Activated CD4-positive, alpha-beta T cell treated with anti-CD3 and anti-CD28 coated beads for 36 hours (primary cell): ENCODE measurements at places on chromosomes 7 and 10. TPM values are rescaled to one million over a fixed set of nuclear protein-coding genes. Genes with fewer than 3 reads are reported as not detected.

ITGA8 gene
- not detected for total RNA-seq

GDF2 gene
- total RNA-seq: not detected

CHST12 gene
- 1.9 TPM for total RNA-seq

COMTD1 gene
- 28.1 TPM for total RNA-seq

KAZALD1 gene
- 0.57 TPM for total RNA-seq

CFAP58 gene
- total RNA-seq: 0.60 TPM

RBP3 gene
- total RNA-seq: not detected

ZMIZ2 gene
- 82.8 TPM for total RNA-seq

CTBP2 gene
- 0.21 TPM for total RNA-seq

PTPN20 gene
- total RNA-seq: 1.3 TPM

FOXP2 gene
- total RNA-seq: not detected

EN2 gene
- not detected for total RNA-seq

TMEM176B gene
- total RNA-seq: not detected

PARD3 gene
- 2.2 TPM for total RNA-seq

PPP1R9A gene
- total RNA-seq: not detected

MYH16 gene
- not detected for total RNA-seq

IDE gene
- 35.5 TPM for total RNA-seq

HYAL4 gene
- 0.25 TPM for total RNA-seq

AOAH gene
- total RNA-seq: 9.2 TPM

SLC39A12 gene
- not detected for total RNA-seq

ZNRF2 gene
- 8.1 TPM for total RNA-seq

TLL2 gene
- total RNA-seq: not detected

PRSS37 gene
- total RNA-seq: not detected

KCND2 gene
- not detected for total RNA-seq

LMTK2 gene
- 16.9 TPM for total RNA-seq

FRMD4A gene
- 0.85 TPM for total RNA-seq
